ENCODE measurements at places on chromosomes 6 and 20. TPM values are rescaled to one million over a fixed set of nuclear protein-coding genes. Genes with fewer than 3 reads are reported as not detected.

The MMP24 gene
- 0.45 TPM for polyA plus RNA-seq

The UNC93A gene
- polyA plus RNA-seq, result not detected

The C20orf202 gene
- polyA plus RNA-seq, result 0.16 TPM

The ZNFX1 gene
- 5.1 TPM for polyA plus RNA-seq

The KCNQ5 gene
- polyA plus RNA-seq, result 0.15 TPM

The DACT2 gene
- 1.0 TPM for polyA plus RNA-seq

The CFAP206 gene
- 0.22 TPM for polyA plus RNA-seq

The WFDC6 gene
- not detected for polyA plus RNA-seq

The CCND3 gene
- polyA plus RNA-seq, result 146 TPM

The MLIP gene
- 0.98 TPM for polyA plus RNA-seq

The RBM12 gene
- 19.5 TPM for polyA plus RNA-seq

The KIFC1 gene
- 0.55 TPM for polyA plus RNA-seq

The EPPIN gene
- polyA plus RNA-seq, result not detected

The EFCAB8 gene
- polyA plus RNA-seq, result 0.09 TPM

The DEK gene
- 31.0 TPM for polyA plus RNA-seq

The FOXC1 gene
- 7.3 TPM for polyA plus RNA-seq

The CDSN gene
- polyA plus RNA-seq, result not detected

The FBXO5 gene
- polyA plus RNA-seq, result 2.7 TPM

The DLL1 gene
- 8.2 TPM for polyA plus RNA-seq

The MOXD1 gene
- 1.3 TPM for polyA plus RNA-seq

The ANKS1A gene
- 12.7 TPM for polyA plus RNA-seq

The RGS17 gene
- 0.32 TPM for polyA plus RNA-seq

The TRDN gene
- 0.22 TPM for polyA plus RNA-seq

The THBS2 gene
- 2.6 TPM for polyA plus RNA-seq

The DHX35 gene
- 3.0 TPM for polyA plus RNA-seq

The VGLL2 gene
- not detected for polyA plus RNA-seq
